ENCODE measurements at places on chromosomes 5 and 9.

DNA sequence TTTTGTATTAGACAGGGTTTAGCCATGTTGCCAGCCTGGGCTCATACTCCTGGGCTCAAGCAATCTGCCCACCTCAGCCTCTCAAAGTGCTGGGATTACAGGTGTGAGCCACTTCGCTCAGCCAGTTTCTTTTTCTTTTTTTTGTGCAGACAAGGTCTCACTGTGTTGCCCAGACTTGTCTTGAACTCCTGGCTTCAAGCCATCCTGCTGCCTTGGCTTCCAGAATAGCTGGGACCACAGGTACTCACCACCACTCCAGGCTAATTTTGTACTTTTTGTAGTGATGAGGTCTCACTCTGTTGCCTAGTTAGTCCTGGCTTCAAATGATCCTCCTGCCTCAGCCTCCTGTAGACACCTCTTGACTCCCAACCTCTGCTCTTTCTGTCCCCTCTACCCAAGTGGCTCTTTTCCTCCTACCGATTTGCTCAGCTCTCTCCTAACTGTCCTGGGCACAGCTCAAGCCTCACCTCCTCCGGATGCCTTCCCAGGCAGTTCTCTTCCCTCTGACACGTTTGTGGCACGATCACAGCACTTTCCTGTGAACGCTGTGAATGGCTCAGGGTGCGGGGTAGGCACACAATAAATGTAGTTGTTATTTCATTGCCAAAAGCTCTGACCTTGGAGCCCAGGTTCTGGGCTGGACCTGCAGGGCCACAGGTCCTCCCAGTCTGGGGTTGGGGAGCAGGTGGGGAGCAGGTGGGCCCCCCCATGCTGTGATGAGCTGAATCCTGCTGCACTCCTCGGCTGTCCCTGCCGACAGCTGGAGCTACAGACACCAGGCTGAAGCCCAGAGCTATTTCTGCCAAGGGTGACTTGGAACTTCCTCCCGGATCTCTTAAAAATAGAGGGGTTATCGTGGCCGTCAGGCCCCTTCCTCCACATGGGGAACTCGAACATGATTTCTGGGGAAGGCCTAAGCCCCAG is 23.9 kb downstream of the GFI1B start:
- DNase-seq = no peak

GRCh38 chr5:33827885-33828284 is 63.9 kb downstream of the ADAMTS12 start:
- DNase-seq = peak; percentile 40

- DNase-seq = peak; percentile 0
Measured at GRCh38 chr5:88761269-88761850, 121.6 kb downstream of the MEF2C start.

DNA sequence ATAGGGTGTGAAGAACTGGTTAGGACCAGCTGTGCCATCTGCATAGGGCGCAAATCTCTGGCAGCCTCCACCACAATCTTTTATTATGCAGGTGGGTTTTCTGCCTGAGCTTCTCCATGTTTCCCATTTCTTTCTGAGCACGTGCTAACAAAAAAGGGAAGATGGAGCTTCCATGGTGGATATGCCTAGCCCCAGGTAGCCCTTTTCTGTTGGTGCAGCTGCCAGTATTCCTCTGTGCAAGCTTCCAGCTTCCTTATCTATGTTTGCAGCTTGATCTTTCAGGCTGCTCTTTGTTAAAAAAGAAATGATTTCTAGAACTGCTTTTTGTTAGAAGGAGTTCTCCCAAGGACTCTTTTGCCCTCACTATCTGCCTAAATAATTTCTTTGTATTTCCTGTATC is 95.0 kb upstream of the EPB41L4A start:
- DNase-seq = no peak

DNA sequence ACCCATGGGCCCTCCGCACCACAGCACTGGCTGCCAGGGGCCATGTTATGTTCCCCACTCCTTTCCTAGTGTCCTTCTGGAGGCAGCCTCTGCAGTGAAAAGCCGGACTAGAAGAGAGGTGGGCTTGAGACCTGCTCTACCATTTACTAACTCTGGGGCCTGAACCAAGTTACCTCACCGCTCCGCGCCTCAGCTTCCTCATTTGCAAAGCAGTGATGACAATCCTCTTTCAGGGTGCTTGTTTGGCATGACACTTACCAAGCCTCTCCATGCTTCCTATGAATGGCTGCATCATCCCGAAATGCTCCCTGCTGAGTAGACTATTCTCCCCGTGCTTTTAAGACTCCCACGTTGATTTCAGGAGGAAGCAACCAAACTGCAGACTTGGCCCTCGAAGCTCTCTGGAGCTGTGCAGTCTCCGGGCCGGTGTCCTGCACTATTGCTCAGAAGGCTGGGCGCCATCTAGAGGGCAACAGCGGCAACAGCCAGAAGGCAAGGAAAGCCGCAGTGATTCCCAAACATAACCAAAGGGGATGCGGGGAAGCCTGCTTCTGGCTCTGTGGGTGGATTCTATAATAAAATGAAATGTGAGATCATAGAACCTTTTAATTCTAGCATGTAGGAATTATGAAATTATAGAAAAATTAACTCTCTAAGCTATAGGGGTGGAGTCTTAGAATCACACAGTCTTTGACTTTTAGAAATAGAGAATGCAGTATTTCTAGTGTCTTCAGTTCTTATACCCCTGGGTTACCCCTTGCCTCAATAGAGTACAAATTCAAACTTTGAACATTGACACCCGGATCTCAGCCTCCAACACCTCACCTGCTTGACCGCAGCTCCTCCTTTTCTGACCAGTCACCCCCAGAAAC is 599.8 kb upstream of the BRINP1 start:
- peak; percentile 48 for DNase-seq

GRCh38 chr5:168320805-168321204 is 29.4 kb downstream of the WWC1 start:
- DNase-seq = no peak

- DNase-seq = no peak
Measured at GRCh38 chr5:29337030-29337429, 1856.5 kb upstream of the CDH6 start.

- no peak for DNase-seq
Measured at GRCh38 chr5:66906021-66906420, 290.6 kb downstream of the CD180 start.

- no peak for DNase-seq
Measured at GRCh38 chr5:172303162-172303561, 19.6 kb upstream of the UBTD2 start.

- DNase-seq = peak; percentile 35
Measured at GRCh38 chr5:72848474-72849428, 32.3 kb downstream of the TNPO1 start.

DNA sequence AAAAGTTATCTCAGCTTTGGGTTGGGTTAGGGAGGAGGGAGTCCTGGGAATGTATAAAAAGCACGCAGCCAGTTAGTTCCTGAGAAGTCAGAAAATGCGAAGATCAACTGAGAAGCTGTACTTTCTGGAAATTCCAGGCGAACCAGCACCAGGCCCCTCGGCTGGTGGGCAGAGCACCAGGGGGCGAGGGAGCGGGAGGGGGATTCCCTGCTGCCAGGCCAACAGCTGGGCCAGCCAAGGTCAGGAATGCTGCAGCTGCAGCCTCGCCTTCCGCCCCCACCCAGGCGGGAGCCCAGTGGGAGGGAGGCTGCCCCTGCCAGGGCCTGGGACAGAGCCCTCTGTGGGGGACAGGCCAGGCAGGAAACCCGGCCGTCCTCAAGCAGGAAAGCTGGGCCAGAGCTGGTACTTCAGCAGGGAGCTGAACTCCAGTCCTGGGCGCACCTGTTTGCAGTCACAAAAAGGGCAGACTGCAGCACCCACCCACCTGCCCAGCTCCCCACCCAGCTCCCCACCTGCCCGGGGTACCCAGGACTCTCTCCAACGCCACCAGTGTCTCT is 35.5 kb downstream of the VAV2 start:
- DNase-seq = peak; percentile 43

GRCh38 chr5:161471211-161471950 is 75.1 kb downstream of the GABRB2 start:
- no peak for DNase-seq

DNA sequence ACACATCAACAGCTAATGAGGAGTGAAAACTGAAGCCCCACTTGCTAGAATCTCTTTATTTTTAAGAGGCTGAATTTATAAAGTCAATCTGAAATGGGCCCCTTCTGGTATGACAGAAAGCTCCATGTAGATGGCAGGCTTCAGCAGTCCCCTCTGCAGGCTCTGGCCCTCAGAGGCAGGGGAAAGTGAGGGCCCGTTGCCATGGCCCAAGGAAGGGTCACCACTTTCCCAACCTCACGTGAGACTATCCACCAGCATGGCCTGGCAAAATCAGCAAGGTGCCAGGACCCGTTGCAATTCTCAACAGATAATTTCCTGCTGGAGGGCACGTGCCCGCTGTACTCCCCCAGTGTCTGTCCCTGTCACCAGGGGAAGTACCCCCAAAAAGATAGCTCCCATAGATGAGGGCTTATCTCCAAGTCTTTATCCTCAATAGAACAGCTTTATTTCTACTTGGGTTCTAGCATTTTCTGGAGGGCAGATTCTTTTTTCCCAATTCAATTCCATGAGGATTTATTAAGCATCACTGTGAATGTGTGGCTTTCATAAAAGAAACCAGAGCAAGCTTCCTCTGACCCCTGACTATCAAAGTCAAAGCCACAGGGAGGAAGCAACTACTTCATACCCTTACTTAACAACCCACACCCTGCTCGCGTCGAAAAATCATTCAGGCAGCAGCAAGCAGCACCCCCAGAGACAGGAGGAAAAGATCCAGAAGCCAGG is 85.4 kb upstream of the FSTL4 start:
- no peak for DNase-seq

- peak; percentile 77 for DNase-seq
Measured at GRCh38 chr9:130846487-130847305, 11.6 kb downstream of the ABL1 start.

DNA sequence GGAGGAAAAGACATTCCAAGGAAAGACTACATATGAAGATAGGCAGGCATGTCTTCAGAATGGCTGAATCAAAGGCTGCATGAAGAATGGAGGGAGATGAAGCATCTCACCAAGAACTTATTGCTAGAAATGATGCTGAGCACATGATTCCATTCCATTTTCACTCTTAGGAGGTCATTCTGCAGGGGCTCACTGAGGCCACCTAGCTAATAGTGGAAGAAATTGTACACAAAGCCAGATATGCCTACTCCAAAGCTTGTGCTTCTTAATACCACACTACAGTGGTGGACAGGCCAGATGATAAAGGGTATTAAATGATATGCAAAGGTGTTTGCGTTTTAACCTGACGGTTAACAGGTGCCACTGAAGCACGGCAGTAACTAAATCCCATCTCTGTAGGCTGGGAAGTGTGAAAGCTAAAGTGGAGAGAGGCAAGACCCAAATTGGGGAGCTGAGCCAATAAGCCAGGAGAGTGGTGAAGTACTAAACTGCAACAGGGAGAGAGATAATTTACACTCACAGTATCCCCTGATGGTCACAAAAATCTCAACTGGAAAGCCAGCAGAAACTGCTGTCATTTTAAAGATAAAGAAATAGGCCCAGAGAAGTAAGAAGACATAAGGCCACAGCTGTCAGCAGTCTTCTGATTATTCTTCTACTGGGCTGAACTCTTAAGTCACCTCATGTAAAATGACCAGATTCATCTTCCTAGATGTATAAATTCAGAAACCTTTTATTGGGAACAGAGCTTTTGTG is 14.6 kb downstream of the NDUFA8 start:
- peak; percentile 12 for DNase-seq

GRCh38 chr5:136001466-136001981 is 27.3 kb upstream of the TGFBI start:
- peak; percentile 71 for DNase-seq

Data from amniotic epithelial cell (primary cell).